ENCODE measurements at places on chromosomes 12 and 14.

DNA sequence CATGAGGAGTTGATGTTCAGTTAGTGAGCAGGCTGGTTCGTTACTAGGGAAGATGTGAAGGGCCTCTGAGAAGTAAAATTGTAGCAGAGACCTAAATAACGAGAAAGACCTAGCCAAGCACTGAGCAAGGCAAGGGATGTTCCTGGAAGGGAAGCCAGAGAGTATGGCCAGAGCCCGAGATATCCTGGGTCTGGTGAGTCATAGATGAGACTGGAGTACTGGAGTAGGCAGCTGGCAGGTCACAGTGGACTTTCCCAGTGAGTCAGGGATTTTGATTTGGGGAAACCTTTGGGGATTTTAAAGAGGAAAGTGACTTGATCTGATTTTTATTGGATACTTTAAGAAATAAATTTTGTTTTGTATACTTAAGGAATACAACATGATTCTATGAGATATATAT is 369.0 kb downstream of the DIO2 start:
- DNase-seq: no peak

DNA sequence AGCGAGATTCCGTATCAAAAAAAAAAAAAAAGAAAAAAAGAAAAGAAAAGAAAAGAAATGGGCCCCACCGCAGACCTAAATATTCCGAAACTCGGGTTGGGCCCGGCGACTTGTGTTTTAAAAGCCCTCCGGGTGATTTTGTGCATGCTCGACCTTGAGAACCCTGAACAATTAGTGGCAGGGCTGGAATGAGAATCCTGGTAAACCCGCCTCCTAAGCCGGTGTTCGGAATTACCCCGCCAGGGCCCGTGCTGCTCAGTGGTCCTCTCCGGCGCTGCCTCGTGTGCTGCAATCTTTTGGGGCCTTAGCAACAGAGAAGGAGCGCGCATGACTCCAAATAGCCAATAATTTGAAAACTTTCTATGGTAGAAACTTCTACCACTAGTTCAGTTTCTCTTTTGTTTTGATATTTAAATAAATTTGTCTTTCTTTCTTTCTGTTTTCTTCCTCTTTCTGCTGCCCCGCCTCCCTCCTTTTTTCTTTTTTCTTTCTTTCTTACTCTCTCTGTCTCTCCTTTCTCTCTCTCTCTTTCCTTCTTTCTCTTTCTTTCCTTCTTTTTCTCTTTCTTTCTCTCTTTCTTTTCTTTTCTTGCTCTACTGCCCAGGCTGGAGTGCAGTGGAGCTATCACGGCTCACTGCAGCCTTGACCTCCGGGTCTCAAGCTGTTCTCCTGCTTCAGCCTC is 1.5 kb upstream of the GALNT6 start:
- no peak for DNase-seq

- peak; percentile 4 for DNase-seq
Observed at GRCh38 chr12:90854136-90854689, 100.8 kb downstream of the CCER1 start.

GRCh38 chr12:97474161-97474560 is 11.6 kb downstream of the RMST start:
- no peak for DNase-seq

DNA sequence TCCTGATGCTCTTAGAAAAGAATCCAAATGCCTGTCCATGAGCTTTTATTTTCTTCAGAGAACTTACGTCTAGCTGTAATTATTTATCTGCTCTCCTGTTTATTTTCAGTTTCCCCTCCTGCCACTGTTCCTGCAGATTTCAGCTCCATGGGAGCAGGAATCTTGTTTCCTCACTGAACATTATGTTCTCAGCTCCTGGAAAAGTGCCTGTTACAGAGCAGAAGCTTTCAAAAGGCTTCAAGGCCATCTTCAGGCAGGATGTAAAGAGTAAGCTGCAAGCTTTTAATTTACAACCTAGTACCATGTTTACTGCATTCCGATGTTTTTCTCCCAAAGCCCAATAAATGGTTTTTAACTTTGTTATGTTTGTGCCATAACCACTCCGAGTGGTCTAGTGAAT is 98.4 kb upstream of the BTG1 start:
- no peak for DNase-seq

DNA sequence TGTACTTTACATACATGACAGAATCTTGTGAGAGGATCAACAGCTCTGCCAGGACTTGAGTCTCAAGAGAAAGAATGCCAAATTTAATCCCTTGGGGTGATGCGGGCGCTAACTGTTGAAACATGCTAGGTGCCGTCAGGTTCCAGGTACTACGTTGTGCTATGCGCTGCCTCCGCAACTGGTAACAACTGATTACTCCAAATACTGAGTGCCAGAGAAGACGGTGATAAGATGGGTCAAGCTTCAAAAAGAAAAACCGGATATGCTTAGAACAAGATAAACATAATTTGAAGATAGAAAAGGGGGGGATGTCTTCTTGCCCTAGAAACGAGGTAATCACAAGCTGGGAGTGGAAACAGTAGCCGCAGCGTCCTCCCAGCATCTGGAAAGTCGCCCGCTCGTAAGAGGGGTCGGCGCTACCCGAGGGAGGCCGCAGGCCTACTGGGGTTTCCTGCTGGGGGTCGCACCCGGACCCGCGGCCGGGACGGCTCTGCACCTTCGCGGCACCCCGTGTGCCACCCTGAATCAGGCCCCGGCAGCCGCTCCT is 678 bp downstream of the ZBTB25 start:
- DNase-seq: no peak

DNA sequence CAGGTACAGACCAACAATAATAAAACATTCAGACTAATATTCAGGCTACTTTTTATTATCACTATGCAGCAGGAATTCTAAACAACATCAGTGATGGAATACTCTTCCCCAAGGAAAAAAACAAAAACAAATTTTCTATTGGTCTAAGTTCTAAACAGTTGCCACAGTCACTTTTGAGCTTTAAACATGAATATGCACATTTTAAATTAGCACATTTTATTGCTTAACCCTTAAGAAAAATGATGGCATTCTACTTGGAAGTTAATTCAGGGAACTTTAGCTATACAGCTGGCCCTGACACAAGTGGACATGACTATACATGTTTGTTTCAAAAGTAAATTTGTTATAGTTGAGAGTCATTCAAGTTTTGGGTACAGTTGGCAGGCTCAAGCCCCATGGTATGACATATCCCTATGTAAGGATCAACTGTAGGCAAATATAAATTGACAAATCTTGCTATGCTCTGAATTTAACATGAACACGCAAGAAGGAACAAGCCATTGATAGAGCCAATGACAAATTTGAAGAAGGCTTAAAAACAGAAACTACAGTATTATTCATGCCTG is 224.3 kb upstream of the AMIGO2 start:
- DNase-seq: no peak

GRCh38 chr14:70254476-70254961 is 65.8 kb upstream of the SLC8A3 start:
- DNase-seq: no peak

GRCh38 chr14:104887623-104888488 is 22.8 kb downstream of the CEP170B start:
- no peak for DNase-seq

GRCh38 chr12:110024051-110024450 is 24.3 kb downstream of the C12orf76 start:
- no peak for DNase-seq

DNA sequence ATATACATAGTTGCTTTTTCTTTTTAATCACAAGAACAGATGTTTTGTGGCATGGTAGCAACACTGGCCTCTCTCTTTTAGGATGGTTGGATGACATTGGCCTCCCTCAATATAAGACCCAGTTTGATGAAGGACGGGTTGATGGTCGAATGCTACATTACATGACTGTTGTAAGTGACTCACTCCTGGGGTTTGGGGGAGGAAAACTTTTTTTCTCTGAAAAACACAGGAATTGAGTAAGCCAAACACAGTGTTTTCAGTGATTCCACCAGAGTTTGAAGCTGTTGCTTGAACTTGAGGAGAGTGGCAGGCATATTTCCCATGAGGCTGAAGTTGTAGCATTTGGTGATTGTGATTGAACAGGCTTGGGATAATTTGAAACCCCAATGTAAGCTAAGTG is 13.7 kb upstream of the REP15 start:
- DNase-seq: no peak

- DNase-seq: no peak
Observed at GRCh38 chr12:26732005-26732908, 100.7 kb downstream of the ITPR2 start.

GRCh38 chr12:47234576-47235141 is 154.9 kb upstream of the AMIGO2 start:
- peak; percentile 22 for DNase-seq

- DNase-seq: no peak
Observed at GRCh38 chr12:68497107-68497506, 113.6 kb upstream of the RAP1B start.

DNA sequence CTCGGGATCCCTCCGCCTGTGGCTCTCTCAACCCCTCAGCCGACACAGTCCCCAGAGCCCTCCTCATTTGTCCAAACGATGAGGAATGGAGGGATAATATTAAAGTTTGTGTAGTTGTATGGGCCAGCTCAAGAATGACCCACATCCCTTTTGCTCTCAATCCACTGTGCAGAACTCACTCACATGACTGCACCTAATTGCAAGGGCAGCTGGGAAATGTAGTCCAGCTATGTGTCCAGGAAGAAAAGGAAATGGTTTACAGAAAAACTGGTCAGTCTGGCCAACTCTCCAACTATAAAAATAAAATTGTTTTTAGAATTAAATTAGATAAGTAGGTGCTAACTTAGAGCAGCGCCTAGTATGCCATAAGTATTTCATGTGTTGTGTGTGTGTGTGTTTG is 66.6 kb downstream of the GALNT8 start:
- DNase-seq: no peak

DNA sequence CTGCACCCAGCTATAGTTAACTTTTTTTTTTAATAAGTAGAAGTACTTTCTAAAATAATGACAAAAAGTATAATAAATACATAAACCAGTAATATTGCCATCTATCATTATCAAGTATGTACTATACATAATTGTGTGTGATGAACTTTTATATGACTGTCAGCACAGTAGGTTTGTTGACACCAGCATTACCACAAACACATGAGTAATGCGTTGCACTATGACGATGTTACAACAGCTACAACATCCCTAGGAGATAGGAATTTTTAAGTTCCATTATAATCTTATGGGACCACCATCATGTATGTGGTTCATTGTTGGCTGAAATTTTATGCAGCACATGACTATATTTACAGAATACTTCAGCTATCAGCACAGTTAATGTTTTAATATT is 62.9 kb upstream of the VSX2 start:
- DNase-seq: no peak

- DNase-seq: no peak
Observed at GRCh38 chr14:73264080-73264884, 27.0 kb downstream of the PAPLN start.

- no peak for DNase-seq
Observed at GRCh38 chr14:75910048-75910447, 71.7 kb downstream of the TGFB3 start.

GRCh38 chr12:57754411-57755193 is at the start of gene MARCHF9:
Gene MARCHF9 (plus strand): TSS chr12:57755103. CDS start chr12:57755529, 426 bp downstream.
- peak; percentile 86 for DNase-seq

GRCh38 chr14:100824091-100824551 is 1.8 kb upstream of the MEG3 start:
- no peak for DNase-seq

DNA sequence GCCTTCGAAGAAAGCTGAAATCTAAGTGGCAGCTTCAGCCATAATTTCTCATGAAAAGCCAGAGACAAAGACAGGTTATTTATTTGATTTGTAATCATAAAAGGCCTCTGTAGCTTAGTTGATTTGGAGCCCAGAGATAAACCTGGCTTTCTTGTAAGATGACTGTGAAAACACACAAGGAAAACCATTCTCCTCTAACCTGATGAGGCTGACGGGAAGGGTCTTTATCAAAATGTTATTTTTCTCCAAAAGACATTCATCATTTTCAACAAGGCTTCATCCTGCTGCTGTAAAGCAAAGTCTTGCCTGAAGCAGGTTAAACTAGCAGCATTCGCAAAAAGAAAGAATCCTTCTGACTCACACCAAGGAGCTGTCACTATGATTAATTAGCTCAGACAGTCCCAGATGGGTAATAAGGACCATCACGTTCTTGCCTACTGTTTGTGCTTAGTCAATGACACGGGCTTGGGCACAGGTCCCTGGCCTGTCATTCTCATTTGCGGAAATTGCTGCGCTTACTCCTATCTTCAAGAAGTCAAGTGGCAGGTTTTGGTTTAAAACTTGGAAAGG is 286.6 kb downstream of the C12orf75 start:
- no peak for DNase-seq

Measured in NCI-H1436 (cell line).